ENCODE measurements at places on chromosomes 7 and 10.

DNA sequence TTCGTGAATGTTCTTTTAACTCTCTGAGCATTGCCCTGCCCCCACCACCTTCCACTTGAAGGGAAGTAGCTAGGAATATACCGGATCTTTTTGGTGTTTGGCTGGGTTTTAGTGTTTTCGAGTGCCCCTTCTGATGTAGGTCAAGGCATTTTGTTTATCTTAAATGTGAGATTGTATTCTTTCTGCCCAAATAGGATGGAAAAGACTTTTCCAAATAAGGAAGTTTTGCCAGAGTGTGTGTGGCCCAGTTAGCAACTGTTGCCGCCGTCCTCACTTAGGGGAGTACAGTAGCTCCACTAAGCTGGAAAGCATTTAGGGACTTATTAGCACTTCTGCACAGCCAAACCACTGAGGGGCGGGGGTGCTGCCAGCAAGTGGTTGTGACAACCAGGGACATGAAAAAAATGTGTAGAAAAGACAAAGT lies 29.8 kb upstream of the VCL start:
- peak; percentile 39 for DNase-seq

GRCh38 chr10:43120929-43121314 lies 17.3 kb upstream of the CSGALNACT2 start:
- DNase-seq, result no peak

- no peak for DNase-seq
Observed at GRCh38 chr7:53318566-53318965, 283.1 kb downstream of the POM121L12 start.

DNA sequence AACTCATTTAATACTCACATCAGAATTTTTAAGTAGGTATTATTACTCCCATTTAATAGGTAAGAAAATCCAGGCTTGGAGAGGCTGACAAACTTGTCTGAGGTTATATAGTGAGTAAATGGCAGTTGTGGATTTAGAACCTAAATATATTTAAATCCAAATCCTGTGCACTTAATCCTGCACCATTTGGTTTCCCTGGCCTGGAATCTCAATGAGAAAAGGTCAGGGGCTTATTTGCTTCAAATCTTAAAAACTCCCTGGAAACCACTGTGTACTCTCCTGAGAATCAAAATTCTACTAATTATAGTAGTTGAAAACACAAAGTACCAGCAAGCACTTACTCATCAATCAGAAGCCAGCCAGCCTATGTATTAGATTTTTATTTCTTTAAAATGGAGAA lies 97.7 kb downstream of the DNMBP start:
- no peak for DNase-seq

Data from iPS-NIHi11 (cell line).